ENCODE measurements at places on chromosomes 4 and X. TPM values are rescaled to one million over a fixed set of nuclear protein-coding genes. Genes with fewer than 3 reads are reported as not detected.

- no peak for DNase-seq
- H3K4me3 ChIP-seq = no peak overlapping the region
- no peaks in the 10 kb centered on the region for H3K27me3 ChIP-seq
- H3K4me1 ChIP-seq = no peaks in the 10 kb centered on the region
- H3K27ac ChIP-seq = no peak overlapping the region
Measured at GRCh38 chrX:151899622-151900021, 13.1 kb upstream of the MAGEA4 start.

- no peaks in the 10 kb centered on the region for H3K4me1 ChIP-seq
- no peaks in the 10 kb centered on the region for H3K36me3 ChIP-seq
- no peak for DNase-seq
- H3K27ac ChIP-seq = no peak overlapping the region
- H3K4me3 ChIP-seq = no peak overlapping the region
Measured at GRCh38 chr4:158754385-158755180, 14.2 kb upstream of the FNIP2 start.

DNA sequence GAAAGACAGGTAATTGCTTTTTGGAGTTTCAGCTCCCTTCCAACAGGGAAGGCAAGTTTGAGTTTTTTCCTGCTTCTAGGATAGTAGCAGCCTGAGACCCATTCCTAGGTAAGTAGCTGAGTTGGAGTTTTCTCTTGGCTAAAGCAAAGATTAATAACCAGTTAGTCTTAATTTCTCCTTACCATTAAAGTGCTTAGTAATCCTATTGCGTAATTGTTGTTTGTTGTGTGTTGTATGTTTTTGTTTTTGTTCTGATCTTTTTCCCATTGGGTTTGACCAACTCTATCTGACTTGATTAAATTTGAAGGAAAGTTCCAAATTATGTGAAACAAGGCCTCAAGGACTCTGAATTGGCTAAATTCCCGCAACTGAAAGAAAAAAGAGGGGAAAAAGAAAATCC is 83.5 kb downstream of the TBX22 start:
- no peaks in the 10 kb centered on the region for H3K36me3 ChIP-seq
- H3K27me3 ChIP-seq = no peaks in the 10 kb centered on the region
- H3K4me3 ChIP-seq = no peak overlapping the region
- no peaks in the 10 kb centered on the region for H3K4me1 ChIP-seq

The CHRDL1 gene
- 60.6 TPM for total RNA-seq

DNA sequence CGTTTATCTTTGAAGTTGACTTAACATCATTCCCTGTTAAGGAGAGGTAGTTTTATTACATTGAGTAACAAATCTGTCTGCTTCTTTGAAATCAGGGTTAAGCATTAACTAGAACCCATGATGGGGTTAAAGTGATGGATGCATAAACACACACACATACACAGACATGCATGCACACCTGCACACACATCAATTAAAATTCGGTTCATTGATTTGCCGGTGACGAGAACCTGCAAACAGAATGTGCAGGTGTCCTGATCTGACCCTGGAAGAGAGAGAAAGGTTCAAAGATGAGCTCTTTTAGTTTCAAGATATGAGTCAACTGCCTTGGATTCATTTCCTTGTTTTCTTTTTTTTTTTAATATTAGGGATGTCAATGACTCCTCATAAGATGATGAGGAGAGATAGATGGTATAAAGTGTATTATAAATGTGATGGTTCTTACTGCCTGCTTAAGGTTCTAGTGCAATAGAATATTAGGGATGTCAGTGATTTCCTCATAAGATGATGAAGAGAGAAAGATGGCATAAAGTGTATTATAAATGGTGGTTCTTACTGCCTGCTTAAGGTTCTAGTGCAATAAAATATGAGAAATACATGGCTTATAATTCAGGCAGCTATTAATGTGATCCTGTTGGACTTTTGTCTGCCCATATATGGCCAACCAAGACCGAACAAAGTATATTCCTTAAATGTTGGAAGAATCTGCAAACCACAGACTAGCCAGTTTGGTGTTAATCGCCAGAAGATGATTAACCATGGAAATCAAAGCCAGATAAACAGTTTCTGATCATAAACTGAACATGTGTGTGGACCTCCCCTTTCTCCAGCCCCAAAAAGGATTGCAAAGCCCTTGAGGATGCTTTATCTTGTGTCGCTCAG is 14.1 kb upstream of the CD99 start:
- H3K27ac ChIP-seq = no peak overlapping the region
- no peaks in the 10 kb centered on the region for H3K36me3 ChIP-seq
- no peaks in the 10 kb centered on the region for H3K27me3 ChIP-seq
- no peak for DNase-seq
- H3K4me3 ChIP-seq = no peak overlapping the region
- no peaks in the 10 kb centered on the region for H3K4me1 ChIP-seq

The CXCL1 gene
- total RNA-seq = 7.0 TPM

DNA sequence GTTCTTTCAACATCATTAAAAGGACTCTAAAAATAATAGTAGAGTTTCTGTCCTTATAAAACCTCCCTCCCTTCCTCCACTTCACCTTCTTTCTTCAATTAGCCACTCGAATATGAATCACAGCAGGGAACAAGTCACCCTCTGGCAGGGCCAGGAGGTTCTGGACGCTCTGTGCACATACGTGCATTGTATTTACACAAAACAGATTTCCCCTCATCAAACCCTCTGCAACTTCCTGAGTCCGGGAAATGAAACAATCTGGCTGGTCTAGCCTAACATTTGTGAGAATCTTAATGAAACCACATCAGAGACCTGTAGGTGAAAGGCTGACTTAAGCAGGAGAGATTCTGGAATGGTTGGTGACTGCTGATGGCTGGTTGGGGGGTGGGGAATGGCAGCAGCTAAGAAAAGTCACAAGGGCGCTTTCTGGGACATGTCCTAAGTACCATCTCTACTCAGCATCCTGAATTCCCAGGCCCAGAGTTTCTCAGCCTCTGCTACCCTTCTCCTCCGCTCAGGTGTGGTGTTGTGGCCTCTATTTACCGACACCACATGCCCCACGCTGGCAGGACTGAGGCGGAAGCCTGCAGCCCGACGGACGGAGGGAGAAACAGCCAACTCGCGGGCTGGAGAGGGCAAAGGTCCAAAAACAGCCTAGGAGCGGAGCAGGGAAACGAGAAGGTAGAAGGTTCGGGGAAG is 1.0 kb downstream of the ZDHHC9 start:
- peak overlapping the region; percentile 81 for H3K27ac ChIP-seq
- H3K36me3 ChIP-seq = no peaks in the 10 kb centered on the region
- DNase-seq = peak; percentile 49
- no peaks in the 10 kb centered on the region for H3K27me3 ChIP-seq
- peak overlapping the region; percentile 66 for H3K4me3 ChIP-seq

DNA sequence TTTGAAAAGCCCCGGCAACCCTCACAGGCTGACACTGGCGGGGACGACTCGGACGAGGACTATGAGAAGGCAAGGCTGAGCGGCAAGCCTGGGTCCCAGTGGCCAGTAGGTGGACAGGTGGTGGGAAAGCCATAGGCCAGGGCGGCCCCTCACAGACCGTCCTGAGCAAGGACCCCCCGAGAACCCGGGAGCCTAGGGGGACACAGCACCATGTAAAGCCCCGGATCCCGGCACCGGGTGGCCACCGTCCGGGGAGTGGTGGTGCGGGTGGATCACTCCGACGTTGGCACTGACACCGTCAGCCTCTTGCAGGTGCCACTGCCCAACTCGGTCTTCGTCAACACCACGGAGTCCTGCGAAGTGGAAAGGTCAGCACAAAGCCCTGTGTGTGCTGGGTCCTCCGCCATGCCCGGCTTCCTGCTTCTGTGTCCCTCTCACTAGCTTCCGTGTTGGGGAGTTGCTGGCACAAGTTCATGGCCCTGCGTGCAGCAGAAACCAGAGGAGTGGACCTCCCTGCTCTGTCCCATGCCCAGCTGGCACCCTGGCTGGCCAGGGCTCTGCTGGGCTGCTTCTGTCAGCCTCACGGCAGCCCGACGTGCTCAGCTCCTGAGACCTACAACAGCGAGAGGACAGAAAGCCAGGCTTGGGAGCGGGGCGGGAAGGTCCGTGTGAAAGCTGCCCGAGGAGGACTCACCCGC is 11.9 kb upstream of the ADD1 start:
- DNase-seq = peak; percentile 42
- H3K27me3 ChIP-seq = no peaks in the 10 kb centered on the region
- peaks cover 97% of the 10 kb centered on the region for H3K36me3 ChIP-seq
- peaks cover 22% of the 10 kb centered on the region for H3K4me1 ChIP-seq
- no peak overlapping the region for H3K27ac ChIP-seq

GRCh38 chr4:41991916-41992767 is 1.8 kb downstream of the SLC30A9 start:
- H3K4me3 ChIP-seq = no peak overlapping the region
- peaks cover 24% of the 10 kb centered on the region for H3K4me1 ChIP-seq
- DNase-seq = no peak
- H3K27ac ChIP-seq = no peak overlapping the region
- H3K27me3 ChIP-seq = no peaks in the 10 kb centered on the region
- H3K36me3 ChIP-seq = no peaks in the 10 kb centered on the region

GRCh38 chr4:150773032-150773431 is 191.1 kb downstream of the MAB21L2 start:
- no peaks in the 10 kb centered on the region for H3K27me3 ChIP-seq
- DNase-seq = no peak
- H3K36me3 ChIP-seq = peaks cover 8% of the 10 kb centered on the region
- H3K27ac ChIP-seq = no peak overlapping the region
- H3K4me3 ChIP-seq = no peak overlapping the region

GRCh38 chr4:84944947-84945346 is 21.5 kb downstream of the WDFY3 start:
- H3K4me1 ChIP-seq = peaks cover 22% of the 10 kb centered on the region
- H3K4me3 ChIP-seq = no peak overlapping the region
- H3K36me3 ChIP-seq = no peaks in the 10 kb centered on the region
- DNase-seq = no peak
- no peak overlapping the region for H3K27ac ChIP-seq
- no peaks in the 10 kb centered on the region for H3K27me3 ChIP-seq

- H3K27ac ChIP-seq = no peak overlapping the region
- DNase-seq = no peak
- no peak overlapping the region for H3K4me3 ChIP-seq
- H3K36me3 ChIP-seq = no peaks in the 10 kb centered on the region
Measured at GRCh38 chr4:67292045-67292444, 253.3 kb downstream of the CENPC start.

- H3K4me3 ChIP-seq = no peak overlapping the region
- H3K27ac ChIP-seq = no peak overlapping the region
- H3K4me1 ChIP-seq = peaks cover 19% of the 10 kb centered on the region
- H3K27me3 ChIP-seq = no peaks in the 10 kb centered on the region
Measured at GRCh38 chr4:6962211-6963041, 52.8 kb downstream of the TBC1D14 start.

GRCh38 chrX:1598876-1599790 is 7.7 kb downstream of the AKAP17A start:
- no peak overlapping the region for H3K27ac ChIP-seq
- H3K4me1 ChIP-seq = peaks cover 1% of the 10 kb centered on the region
- H3K36me3 ChIP-seq = peaks cover 91% of the 10 kb centered on the region
- H3K4me3 ChIP-seq = no peak overlapping the region

The CTSO gene
- total RNA-seq = 28.1 TPM

The ANOS1 gene
- 46.2 TPM for total RNA-seq

- DNase-seq = no peak
- H3K4me3 ChIP-seq = no peak overlapping the region
- H3K36me3 ChIP-seq = no peaks in the 10 kb centered on the region
- no peak overlapping the region for H3K27ac ChIP-seq
- no peaks in the 10 kb centered on the region for H3K4me1 ChIP-seq
Measured at GRCh38 chrX:45824471-45824870, 623.8 kb upstream of the DIPK2B start.

The EREG gene
- 1.1 TPM for total RNA-seq

DNA sequence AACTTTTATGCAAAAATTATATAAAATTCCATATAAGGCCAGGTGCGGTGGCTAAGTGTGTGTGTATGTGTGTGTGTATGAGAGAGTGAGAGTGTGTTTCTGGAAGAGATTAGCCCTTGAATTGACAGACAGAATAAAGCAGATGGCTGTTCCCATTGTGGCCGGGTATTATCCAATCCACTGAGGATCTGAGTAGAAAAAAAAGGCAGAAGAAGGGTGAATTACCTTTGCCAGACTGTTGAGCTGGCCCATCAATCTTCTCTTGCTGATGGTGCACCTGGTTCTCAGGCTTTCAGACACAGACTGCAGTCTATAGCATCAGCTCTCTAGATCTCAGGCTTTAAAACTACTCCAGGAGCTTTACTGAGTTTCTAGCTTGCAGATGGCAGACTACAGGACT is 92.2 kb upstream of the SLIT2 start:
- no peak overlapping the region for H3K27ac ChIP-seq
- no peaks in the 10 kb centered on the region for H3K36me3 ChIP-seq
- H3K4me1 ChIP-seq = no peaks in the 10 kb centered on the region
- H3K27me3 ChIP-seq = no peaks in the 10 kb centered on the region

The SOX3 gene
- total RNA-seq = not detected

GRCh38 chrX:69060631-69061408 is 104.4 kb downstream of the PJA1 start:
- DNase-seq = no peak
- H3K27ac ChIP-seq = no peak overlapping the region
- H3K4me1 ChIP-seq = no peaks in the 10 kb centered on the region
- no peak overlapping the region for H3K4me3 ChIP-seq

DNA sequence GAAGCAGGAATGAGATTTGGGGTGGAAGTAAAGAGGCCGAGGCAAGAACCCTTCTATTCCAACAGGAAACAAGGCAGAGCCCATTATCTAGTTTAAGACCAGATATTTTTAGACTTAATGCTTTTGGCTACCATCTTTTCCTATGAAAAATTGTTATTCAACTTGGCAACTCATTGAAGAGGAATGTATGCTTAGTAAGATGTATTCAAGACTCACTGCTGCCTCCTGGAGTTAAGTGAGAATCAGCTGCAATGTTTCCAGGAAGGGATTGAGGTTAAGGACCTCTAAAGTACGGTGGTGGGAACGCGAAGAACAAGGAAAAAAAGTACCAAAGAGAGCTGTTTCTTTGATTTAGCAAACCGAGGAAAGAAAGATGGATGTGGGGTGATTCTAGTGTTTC is 89.1 kb downstream of the RAPGEF2 start:
- no peak overlapping the region for H3K4me3 ChIP-seq
- H3K36me3 ChIP-seq = peaks cover 10% of the 10 kb centered on the region
- no peaks in the 10 kb centered on the region for H3K4me1 ChIP-seq
- DNase-seq = no peak
- H3K27ac ChIP-seq = no peak overlapping the region
- no peaks in the 10 kb centered on the region for H3K27me3 ChIP-seq

The MEPE gene
- not detected for total RNA-seq

The BEX2 gene
- total RNA-seq = 14.3 TPM

The ANXA5 gene
- total RNA-seq = 426 TPM

DNA sequence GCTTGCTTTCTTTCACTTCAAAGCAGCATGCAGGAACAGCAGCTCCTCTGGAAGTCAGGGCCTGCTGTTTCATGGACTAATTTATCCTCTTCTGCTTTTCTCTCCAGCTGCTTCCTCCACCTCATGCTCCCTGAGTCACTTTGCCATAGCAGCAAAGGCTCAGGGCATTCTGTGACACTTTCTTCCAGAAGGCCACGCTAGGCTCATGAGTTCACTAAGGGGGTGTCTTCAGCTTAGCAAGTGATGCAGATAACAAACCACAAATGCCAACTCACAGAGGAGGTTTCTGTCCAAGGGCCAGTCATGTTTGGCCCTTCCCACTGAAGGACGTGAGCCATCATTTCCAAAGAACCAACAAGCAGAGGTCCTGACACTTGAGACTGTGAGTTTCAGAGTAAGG is 200.2 kb downstream of the ADGRA3 start:
- no peaks in the 10 kb centered on the region for H3K4me1 ChIP-seq
- no peak overlapping the region for H3K27ac ChIP-seq
- DNase-seq = no peak
- H3K36me3 ChIP-seq = no peaks in the 10 kb centered on the region
- no peaks in the 10 kb centered on the region for H3K27me3 ChIP-seq
- no peak overlapping the region for H3K4me3 ChIP-seq

The MAGEB6 gene
- total RNA-seq = not detected

The KIAA1210 gene
- not detected for total RNA-seq

The XKRX gene
- total RNA-seq = 8.1 TPM
